ENCODE measurements at places on chromosomes 11 and 22.

GRCh38 chr11:107172996-107173395 lies 154.7 kb upstream of the GUCY1A2 start:
- no peak for DNase-seq

- DNase-seq = peak; percentile 79
Measured at GRCh38 chr22:21982338-21982965, at the start of gene TOP3B. TOP3B (minus strand) TSS chr22:21982787; CDS start chr22:21975709, 7,078 bp downstream.

GRCh38 chr22:27973846-27974245 lies 54.8 kb upstream of the PITPNB start:
- DNase-seq = no peak

DNA sequence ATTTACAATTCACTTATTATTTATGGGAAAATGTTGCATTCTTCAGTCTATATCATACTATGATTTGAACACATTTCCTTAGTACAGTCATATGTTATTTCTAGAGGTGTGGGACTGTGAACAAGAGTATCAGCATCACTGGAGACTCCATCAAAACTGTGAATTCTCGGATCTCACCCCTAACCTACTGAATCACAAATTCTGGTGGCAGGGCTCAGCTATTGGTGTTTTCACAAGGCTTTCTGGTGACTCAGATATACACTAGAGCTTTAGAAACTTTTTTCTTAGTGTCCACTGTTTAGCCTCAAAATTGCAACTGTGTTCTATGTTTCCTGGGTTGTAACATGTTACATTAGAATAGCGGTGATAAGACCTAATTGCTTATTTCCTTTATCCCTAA lies 352.9 kb upstream of the DDI1 start:
- DNase-seq = no peak

DNA sequence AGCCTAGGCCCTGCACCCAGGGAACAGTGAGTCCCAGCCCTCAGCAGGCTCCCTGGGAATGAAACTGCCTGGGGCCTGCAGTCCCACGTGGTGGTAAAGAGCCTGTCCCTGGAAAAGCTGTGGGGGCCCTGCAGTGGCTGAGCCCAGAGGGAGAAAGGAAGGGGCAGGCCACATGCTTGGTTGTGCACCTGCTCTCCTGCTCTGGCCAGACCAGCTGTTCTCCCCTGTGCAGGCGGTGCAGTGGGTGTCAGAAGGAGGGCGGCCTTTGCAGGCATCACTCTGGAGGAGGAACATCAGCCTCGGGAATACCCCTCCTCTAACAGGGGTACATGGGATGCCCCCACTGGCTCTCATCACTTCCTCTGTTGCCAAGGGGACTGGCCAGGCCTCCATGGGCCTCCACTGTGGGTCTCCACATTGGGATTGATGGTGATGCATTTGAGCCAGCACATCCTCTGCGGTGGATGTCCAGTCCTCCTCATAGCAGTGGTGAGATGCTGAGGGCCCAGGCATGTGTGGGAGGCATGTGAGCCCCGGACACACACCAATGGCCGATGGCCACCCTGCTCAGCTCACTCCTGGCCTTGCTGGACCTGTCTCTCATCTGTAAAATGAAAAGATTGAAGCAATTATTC lies 690.4 kb downstream of the BRD1 start:
- no peak for DNase-seq

GRCh38 chr22:19629720-19630419 lies 84.4 kb upstream of the SEPTIN5 start:
- DNase-seq = peak; percentile 71
